Cortex of kidney (tissue), 1 donor: ENCODE measurements at places on chromosomes 1 and 21.

DNA sequence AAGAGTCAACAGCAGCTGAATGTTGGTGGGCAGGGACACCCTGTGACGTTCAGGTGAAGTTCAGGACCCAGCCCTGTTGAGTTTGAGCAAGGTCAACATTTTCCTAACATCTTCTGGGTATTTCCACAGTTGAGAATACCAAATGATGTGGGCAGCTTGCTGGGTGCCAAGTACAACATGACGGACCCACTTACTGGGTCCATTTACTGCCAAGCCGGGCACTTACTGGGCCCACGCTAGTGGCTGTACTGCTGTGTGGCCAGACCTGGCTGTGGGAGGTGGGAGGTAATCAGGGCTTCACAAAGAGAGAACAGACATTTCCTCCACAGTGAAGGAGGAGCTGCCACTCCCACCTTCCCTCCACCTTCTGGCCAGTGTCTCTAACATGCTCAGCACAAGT, 99.2 kb downstream of the PSMG1 start:
- DNase-seq: no peak

DNA sequence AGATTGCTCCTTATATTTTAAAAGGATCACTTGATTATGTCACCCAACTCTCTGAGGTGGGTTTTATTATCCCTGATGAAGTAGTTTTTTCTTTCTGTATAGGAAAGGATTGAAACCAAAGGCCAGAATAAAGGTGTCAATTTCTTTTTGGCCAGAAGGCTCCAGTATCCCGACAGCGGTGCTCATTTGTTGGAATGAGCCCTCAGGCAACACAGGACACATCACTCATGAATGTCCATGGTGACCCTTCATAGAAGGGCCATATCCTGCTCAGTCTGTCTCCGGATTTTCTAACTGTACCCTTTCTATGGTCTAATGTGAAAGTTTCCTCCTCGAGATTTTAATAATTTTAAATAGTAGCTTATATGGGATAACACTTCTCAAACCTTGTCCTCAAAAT, 171.3 kb upstream of the USP24 start:
- DNase-seq: no peak

GRCh38 chr1:1120096-1120495, 4.2 kb upstream of the C1orf159 start:
- no peak for DNase-seq

GRCh38 chr1:183812128-183812527, 7.2 kb downstream of the RGL1 start:
- no peak for DNase-seq

DNA sequence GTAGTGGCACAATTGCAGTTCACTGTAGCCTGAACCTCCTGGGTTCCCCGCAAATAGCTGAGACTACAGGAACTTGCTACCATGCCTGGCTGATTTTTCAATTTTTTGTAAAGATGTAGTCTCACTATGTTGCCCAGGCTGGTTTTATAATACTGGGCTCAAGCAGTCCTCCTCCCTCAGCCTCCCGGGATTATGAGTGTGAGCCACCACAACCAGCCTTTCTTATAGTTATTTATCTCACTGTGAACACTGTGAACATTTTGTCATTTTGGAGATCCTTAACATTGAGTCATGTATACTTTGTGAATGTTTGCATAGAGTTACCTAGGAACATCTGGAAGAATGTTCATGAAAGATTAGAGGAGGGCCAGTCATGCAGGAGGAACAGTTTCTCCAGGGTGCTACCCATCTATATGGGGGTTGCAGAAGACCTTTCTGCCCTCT, 127.1 kb upstream of the CACYBP start:
- DNase-seq: no peak

DNA sequence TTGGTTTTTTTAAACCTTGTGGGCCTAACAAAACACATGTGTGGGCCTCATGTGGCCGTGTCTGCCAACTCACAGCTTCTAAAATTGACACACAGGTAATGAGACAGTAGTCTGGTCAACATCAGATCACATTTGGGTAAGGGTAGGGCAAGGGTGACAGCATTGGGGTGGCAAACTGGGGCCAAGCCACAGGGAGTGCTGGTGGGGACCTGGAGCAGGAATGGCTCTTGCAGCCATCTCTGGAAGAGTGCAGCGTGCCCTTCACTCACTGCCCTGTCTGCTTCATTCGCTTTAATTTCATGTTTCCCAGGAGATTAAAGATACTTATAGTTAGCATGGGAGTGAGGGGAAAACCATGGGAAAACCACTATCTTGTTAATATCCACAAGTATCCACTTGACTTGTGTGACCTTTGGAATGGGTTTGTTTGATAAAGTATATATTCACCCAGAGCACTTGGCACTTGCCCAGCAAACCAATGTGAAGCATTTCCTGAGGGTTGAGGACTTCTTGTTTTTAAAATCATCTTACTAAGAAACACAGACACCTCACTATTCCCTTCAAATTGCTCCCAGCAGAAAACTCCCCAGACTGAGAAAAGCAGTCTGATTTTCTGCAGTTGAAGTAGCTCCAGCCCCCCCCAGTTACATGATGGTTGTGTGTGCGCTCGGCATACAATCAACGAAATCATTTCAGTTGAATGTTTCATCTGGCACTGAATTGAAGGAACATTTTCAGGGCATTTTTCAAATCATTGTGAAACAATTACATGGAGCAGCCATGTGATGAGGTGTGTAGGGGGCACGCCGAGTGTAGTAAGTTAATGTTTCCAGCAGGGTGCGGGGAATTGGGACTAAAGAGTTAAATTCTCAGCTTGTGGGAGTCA, 175.7 kb downstream of the VPS13D start:
- no peak for DNase-seq

DNA sequence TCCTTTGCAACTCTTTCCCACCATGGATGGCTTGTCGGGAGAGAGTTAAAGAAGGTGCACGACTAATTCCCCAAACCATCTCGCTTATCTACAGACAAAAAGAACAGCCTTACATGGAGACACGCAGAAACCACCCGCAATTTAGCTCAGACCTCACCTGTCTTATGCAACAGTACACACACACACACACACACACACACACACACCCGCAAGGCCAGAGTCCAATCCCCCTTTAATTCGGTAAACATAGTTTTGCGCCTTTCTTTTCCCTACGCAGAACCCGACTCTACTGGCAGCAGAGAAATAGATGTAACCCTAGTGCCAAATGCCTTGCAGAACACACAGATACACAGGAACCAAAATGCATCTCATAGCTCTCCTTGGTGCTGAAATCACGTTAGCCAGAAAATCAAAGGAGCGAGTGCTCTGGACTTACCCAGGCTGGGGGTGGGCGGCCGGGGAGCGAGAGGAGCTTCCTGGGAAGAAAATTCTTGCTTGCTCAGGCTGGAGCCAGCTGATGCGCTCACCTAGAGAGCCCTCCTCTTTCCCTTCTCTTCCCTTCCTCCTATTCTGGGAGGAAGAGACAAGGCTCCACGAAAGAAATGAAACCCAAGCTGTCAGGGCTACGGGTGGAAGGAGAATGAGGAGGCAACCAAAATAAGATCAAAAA, 470 bp downstream of the TNR start:
- no peak for DNase-seq

DNA sequence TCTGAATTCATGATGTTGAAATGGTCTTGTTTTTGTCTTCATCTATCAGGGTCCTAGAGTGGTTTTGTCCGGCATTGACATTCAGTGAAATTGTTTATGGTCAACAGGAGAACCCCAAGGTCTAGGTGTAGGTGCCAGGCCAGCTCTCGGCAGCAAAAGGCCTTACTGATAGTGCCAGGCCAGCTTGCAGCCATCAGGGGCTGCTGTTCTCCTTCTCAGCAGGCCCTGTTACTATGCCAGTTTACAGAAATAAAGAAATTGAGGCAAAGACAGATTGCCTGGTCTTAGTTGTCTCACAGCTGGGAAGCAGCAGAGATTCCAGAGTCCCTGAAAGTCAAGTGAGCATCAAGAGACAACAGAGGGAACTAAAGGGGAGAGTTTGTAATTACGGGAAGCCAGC, 12.0 kb downstream of the HMGB4 start:
- no peak for DNase-seq

DNA sequence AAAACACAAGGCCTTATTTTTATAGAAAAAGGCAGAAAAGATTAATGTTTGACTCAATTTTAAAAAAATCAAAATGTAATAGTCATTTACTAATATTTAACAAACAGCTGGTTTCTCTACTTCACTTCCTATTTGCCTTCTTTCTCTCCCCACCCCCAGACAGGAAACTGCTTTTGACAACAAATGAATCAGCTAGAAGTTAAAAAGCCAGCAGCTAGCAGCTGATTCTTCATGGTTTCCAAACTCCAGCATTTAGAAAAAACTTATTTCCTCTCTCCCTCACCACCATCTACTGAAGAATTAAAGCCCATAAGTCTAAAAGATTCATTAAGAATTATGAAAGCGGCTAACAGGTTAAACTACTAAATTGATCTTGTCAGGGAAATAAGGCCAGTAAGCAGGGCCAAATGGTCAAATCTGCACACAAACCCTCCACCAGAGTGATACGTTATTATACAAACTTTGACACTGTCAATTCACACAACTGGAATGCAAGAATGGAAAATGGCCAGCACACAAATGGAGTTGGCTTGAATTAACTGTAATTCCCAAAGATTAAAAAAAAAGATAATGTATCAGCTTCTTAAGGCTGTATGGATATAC, 4.0 kb downstream of the WDR26 start:
- DNase-seq: no peak

DNA sequence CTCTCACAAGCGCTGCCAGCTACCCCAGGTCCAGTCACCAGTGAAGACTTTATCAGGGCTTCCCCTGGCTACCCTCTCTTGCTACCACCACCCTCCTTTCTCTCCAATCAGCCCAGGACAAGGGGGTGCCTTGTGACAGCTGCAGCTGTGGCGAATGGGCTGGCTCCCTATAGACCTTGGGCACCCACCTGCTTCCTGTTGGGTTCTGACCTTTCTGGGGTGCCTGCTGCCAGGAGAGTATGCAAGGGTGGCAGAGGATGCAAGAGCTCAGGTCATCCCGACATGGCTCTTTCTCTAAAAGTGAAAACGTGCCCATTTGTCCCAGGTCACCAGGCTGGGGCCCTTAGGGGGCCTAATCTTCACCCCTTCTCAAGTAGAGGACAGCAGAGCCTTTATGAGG, 6.6 kb downstream of the KLHDC8A start:
- DNase-seq: no peak

DNA sequence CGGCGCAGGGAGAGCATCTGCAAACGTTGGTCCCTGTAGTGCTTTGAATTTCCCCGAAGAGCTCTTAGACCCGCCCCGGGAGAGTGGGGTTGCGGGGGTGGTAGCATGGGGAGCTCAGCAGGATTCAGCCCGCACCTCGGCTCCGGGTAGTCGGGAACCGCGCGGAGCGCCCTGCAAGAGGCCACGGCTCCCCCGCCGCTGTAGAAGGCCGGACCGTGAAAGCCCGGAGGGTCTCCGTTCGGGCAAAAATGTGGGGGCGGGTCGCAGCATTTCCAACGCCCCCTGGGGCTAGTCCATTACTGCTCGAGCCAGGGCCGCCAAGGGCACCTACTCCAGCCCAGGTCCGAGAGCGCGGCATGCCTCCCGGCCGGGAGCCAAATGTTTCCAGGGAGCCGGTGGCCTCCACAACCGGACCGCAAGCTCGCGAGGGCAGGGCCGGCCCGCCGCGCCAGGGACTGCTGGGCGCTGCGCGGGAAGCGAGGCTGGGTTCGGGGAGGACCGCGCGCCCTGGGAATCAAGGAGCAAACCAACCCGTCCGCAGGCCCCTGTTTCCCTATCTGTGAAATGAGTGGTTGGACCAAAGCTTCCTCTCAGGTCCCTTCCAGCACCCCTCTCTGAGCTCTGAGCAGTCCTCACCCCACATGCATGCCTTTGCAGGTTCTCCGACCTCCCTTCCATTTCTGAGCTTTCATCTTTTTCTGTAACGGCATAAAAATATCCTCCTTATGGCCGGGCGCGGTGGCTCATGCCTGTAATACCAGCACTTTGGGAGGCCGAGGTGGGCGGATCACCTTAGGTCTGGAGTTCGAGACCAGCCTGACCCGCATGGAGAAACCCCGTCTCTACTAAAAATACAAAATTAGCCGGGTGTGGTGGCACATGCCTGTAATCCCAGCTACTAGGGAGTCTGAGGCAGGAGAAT, 775 bp upstream of the TMEM63A start:
- no peak for DNase-seq

DNA sequence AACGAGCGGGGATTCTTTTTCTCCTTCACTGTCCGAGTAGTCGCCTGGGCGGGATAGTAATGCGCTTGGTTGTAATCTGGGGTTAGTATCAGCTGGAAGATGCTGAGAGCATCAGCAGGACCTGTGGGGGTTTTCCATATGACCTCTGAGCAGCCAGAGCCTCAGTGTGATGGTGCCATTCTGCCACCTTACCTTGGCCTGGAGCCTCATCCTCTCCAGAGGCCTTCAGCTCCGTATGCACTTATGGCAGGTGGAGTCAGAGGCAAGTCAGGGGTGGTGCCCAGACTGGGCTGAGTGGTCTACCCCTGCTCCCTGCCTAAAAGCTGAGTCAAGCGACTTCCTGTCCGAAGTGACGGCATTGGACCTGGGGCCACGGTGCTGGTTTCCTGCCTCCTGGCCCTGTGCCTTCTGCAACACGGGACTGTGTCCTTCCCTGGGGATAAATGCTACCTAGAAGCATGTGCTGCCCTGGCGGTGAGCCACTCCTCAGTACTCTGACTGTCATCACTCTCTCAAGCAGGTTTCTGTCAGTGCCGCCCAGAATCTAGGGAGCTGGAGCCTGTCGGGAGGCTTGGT, 24.7 kb downstream of the TENT5C start:
- no peak for DNase-seq

GRCh38 chr1:202192770-202193613, 607 bp upstream of the LGR6 start:
- DNase-seq: no peak

GRCh38 chr1:111203681-111204200, 3.3 kb upstream of the DENND2D start:
- DNase-seq: peak; percentile 12

DNA sequence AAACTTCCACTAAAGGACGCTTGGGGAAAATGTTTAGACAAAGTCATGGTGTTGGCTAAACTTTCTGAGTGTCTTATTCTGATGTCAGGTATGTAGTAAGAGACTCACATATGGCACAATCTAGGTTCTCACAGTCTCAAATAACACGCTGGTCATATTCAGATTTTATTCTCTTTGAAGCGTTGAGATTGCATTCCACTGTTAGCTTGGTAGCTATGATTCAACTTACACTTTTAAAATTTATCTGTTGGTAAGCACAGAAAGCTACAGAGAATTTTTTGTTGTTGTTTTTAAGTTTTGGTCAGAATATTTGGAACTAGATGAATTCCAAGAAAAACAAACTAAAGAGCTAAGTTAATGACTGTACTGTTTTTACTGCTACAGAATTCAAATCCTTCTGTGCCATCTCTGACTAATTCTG, 126.7 kb downstream of the PRRX1 start:
- no peak for DNase-seq

- DNase-seq: no peak
Observed at GRCh38 chr1:240808381-240808780, 196.4 kb upstream of the GREM2 start.

- DNase-seq: no peak
Observed at GRCh38 chr1:175367896-175368295, 175.3 kb upstream of the KIAA0040 start.
